ENCODE measurements at places on chromosomes 1 and 21. TPM values are rescaled to one million over a fixed set of nuclear protein-coding genes. Genes with fewer than 3 reads are reported as not detected.

DNA sequence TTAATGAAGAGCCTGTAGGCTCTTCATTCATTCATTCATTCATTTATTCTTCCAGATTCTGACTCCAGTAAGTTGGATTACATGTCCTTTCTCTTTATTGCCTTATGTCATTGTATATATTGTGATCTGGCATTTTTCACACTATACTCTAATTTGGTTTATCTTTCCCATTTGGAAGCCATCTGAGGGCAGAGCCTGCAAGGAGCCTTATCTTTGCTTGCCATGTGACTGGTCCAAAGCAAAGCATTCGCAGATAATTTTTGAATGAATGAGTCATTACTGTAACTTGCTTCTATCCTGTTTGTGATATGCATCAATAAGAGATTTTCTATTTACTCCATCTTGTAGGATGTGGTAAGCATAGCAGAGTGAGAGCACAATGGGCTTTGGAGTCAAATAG, 108.4 kb upstream of the DAB1 start:
- peaks cover 4% of the 10 kb centered on the region for H3K27me3 ChIP-seq
- no peak overlapping the region for H3K27ac ChIP-seq
- no peaks in the 10 kb centered on the region for H3K36me3 ChIP-seq
- H3K4me1 ChIP-seq: no peaks in the 10 kb centered on the region
- no peak overlapping the region for H3K4me3 ChIP-seq
- DNase-seq: no peak

DNA sequence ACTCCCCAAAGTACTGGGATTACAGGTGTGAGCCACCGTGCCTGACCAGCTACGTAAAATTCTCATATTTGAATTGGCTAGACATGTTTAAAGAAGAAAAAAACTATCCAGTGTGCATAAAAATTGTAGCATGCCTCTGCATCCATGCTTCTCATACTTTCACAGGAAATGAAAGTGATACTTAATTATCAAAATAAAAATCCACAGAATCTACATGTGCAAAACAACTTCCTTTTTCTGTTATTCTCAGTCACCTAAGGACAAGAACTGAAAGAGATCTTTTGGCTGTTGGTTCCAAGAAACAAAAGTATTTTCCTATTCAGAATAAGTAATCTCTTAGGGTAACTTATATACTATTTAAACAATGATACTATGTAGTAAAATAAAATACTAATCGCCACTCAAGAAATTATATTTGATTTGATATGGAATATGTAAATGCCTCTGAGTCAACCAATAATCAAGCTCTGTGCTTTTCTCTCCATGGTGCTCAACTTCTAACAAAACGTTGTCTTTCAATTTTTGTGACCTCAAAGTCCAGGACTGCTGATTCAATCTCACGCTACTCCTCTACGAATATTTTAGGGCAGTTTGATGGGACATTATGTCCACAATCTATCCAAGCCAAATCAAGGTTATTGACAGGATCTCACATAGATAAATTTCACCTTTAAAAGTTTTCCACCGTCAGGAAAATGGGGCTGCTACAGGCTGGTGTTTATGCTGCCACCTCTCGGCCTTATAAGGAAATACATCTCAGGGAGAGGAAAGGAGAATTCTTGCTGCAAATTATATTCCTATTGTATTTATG, 102.7 kb downstream of the ZNF281 start:
- H3K36me3 ChIP-seq: no peaks in the 10 kb centered on the region
- peaks cover 7% of the 10 kb centered on the region for H3K27me3 ChIP-seq
- no peak for DNase-seq
- H3K27ac ChIP-seq: no peak overlapping the region
- no peak overlapping the region for H3K4me3 ChIP-seq

GRCh38 chr1:70890408-70890807, 157.2 kb downstream of the PTGER3 start:
- H3K27me3 ChIP-seq: peaks cover 7% of the 10 kb centered on the region
- H3K36me3 ChIP-seq: no peaks in the 10 kb centered on the region
- H3K4me1 ChIP-seq: peaks cover 4% of the 10 kb centered on the region
- H3K27ac ChIP-seq: no peak overlapping the region
- DNase-seq: no peak

- H3K27ac ChIP-seq: no peak within 1 kb of the TSS
- H3K36me3 ChIP-seq: no peaks in the 10 kb centered on the region
- H3K4me3 ChIP-seq: no peak within 1 kb of the TSS
- H3K27me3 ChIP-seq: no peaks in the 10 kb centered on the region
These were observed at the start of gene TNFRSF18 for GRCh38 chr1:1206376-1206965. TSS of gene TNFRSF18 (minus strand) at chr1:1206592. CDS start at chr1:1206571, 21 bp downstream.

DNA sequence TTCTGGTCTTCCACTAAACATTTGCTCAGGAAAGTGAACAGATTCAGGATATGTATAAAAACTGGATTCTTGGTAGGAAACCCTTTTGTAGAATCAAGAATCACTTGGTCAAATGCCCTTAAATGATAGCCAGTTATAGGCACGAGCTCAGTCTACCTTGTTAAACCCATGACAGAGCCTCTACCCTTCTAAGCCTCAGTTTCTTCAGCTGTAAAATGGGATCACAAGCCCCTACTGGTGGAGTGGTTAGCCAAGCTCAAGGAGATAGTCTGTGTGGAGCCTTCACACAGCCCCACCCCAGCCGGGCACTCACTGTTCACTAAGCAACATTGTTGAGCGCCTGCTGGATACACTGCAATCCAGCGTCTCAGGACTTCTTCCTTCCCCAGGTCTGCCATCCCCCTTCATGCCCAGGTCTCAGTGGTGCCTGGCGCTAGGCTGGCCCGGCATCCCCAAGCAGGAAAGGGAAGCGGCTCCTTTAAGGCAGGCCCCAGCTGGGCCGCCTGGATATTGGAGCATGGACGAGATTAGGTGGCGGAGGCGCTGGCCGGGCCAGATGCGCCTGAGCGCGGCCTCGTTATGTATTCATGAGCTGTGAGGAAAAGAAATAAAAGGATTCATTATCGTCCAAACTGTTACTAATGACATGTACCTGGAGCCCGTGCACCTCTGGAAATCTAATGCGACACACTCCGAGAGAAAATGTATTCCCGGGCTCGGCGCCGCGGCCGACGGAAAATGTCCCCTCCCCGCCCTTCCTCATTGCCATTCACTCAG, 75.6 kb downstream of the TAS1R2 start:
- no peak overlapping the region for H3K27ac ChIP-seq
- no peaks in the 10 kb centered on the region for H3K36me3 ChIP-seq
- no peak overlapping the region for H3K4me3 ChIP-seq
- DNase-seq: no peak
- H3K4me1 ChIP-seq: no peaks in the 10 kb centered on the region

- peaks cover 11% of the 10 kb centered on the region for H3K36me3 ChIP-seq
- peak overlapping the region; percentile 87 for H3K4me3 ChIP-seq
- DNase-seq: no peak
- H3K27me3 ChIP-seq: no peaks in the 10 kb centered on the region
These were observed 2.2 kb downstream of the ERRFI1 start for GRCh38 chr1:8023995-8024313.

GRCh38 chr1:167602840-167603239, 27.2 kb upstream of the RCSD1 start:
- peaks cover 10% of the 10 kb centered on the region for H3K4me1 ChIP-seq
- H3K27ac ChIP-seq: no peak overlapping the region
- peak; percentile 51 for DNase-seq
- no peak overlapping the region for H3K4me3 ChIP-seq
- H3K36me3 ChIP-seq: no peaks in the 10 kb centered on the region

DNA sequence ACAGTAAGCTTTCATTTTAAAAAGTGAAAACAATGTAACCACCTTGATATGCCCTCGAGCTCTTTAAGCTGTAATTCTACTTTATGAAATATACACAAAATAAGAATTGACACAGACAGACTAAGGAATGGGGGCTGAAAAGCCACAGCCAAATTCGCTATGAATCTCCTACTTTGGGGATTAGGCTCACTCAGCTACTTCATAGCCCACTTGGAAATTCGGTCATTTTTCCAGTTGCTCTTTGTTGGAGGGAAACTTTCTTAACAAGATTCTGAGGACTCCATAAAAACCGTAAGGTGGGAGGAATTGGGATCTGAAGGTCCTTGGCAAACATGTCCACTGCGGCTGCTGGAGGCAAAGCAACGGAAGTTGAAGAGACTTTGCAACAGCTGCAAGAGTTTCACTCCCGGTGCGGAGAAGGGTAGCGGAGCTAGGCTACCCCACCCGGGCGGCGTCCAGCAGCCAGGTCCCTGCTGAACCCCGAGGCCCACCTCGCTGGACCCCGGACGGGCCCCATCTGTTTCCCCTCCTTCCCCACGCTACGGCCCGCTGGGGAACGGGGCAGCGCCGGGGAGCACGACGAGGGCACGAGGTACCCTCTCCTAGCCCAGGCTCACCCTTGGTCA, 634 bp downstream of the MYCBP start:
- H3K27ac ChIP-seq: peak overlapping the region; percentile 35
- peak overlapping the region; percentile 90 for H3K4me3 ChIP-seq
- peaks cover 26% of the 10 kb centered on the region for H3K4me1 ChIP-seq
- no peak for DNase-seq

DNA sequence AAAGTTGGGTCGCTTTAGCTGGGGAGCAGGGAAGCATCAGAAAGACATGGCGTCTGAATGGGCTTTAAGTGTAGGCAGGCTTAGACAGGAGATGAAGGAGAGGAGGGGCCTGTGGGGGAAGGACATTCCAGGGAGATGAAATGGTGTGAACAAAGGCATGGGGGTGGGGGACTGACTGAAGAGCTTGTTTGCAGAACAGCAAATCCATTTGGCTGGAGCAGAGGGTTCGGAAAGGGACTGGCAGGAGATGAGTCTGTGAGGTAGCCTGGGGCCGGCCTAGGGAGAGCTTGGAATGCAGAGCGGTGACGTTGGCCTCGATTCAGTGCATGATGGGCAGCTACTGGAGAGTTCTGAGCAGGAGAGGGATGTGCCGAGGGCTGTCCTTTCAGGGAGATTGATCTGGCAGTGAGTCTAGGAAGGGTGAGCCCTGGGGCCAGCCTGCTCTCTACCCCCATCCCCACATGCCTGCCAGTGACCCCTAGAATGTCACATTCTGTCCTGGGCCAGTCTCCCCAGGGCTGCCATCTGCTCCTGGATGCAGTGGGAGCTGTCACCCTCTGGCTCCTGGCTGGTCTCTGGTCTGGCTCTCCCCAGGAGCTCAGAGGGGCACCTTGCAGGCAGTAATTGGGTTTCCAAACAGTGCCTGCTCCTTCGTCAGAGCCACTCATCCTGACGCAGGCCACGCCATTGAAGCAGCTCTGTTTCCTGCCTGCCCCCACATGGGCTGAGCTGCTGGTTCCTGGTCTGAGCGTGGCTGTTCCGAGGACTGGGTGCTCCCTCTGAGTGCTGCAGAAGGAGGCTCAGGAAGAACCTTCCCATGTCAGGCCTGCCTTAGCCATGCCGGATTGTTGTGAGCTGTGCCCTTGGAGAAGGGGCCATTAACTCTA, 22.3 kb upstream of the TMEM222 start:
- DNase-seq: peak; percentile 95
- no peaks in the 10 kb centered on the region for H3K27me3 ChIP-seq
- peaks cover 46% of the 10 kb centered on the region for H3K4me1 ChIP-seq
- peak overlapping the region; percentile 9 for H3K4me3 ChIP-seq
- H3K36me3 ChIP-seq: peaks cover 20% of the 10 kb centered on the region
- H3K27ac ChIP-seq: peak overlapping the region; percentile 97

DNA sequence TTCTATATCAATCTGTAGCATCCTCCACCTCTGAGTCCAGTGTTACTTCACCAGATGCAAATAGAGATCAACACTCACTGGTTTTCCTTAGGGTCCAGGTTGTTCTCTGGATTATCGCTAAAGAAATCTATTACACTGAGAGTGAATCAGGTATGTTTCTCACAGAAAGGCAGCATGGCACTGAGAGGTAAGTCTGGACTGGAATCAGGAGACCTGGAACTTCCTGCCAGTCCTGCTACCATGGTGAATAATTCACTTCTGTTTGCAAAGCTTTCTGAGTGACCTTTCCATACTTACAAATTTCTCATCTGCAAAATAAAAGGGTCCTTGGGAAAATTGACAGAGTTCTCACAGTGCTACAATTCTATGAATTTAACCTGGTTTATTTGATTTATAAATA, 1583.3 kb downstream of the MRPL39 start:
- no peak overlapping the region for H3K4me3 ChIP-seq
- H3K4me1 ChIP-seq: peaks cover 2% of the 10 kb centered on the region
- no peaks in the 10 kb centered on the region for H3K27me3 ChIP-seq
- H3K36me3 ChIP-seq: no peaks in the 10 kb centered on the region
- no peak overlapping the region for H3K27ac ChIP-seq

DNA sequence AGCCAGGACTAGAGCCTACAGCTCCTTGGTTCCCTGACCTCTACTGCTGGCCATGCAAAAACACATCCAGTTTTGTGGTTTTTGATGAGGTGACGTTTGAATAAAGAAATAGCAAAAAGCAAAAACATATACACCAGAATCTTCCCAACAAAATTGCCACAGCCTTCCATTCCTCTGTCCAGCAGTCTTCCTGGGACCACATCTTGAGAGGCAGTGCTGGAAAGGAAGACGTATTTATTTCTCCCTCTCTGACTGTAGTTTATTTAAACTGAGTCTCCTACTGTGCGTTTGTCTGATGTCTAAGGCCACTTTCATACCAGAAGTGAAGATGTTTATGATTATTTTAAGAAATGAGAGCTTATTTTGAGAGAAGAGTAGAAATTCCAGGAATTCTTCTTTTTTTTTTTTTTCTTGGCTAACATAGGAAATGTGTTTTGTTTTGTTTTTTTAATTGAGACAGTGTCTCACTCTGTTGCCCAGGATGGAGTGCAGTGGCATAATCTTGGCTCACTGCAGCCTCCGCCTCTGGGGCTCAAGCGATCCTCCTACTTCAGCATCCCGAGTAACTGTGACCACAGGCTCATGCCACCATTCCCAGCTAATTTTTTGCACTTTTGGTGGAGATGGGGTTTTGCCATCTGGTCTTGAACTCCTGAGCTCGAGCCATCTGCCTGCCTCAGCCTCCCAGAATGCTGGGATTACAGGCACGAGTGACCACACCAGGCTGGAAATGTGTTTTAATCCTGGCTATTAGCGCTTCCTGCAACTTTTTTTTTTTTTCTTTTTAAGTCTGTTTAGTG, 118.5 kb downstream of the ITSN1 start:
- no peak for DNase-seq
- peak overlapping the region; percentile 98 for H3K27ac ChIP-seq

- no peak overlapping the region for H3K27ac ChIP-seq
- H3K4me3 ChIP-seq: no peak overlapping the region
- H3K4me1 ChIP-seq: peaks cover 4% of the 10 kb centered on the region
- no peak for DNase-seq
These were observed 17.0 kb upstream of the TRAF5 start for GRCh38 chr1:211309617-211310016.

DNA sequence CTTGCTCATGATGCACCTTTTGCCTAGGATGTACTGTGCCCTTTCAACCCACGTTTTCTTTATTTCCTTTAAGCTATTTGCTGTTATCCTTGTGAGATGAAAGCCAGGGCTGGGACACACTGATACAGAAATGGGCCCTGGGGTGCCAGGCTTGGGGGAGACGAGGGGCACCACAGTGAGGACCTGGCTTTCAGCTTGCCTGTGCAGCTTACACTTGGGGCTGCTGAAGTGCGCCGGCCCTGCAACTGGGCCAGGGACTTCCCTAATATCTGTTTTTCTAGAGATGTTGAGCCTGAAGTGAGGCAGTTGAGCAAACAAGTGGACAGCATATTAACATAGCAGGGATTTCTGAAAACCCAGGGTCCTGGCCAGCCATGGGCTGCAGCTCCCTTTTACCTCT, 42.5 kb upstream of the SLC19A1 start:
- peaks cover 25% of the 10 kb centered on the region for H3K27me3 ChIP-seq
- no peaks in the 10 kb centered on the region for H3K4me1 ChIP-seq
- H3K4me3 ChIP-seq: no peak overlapping the region
- no peak for DNase-seq
- no peaks in the 10 kb centered on the region for H3K36me3 ChIP-seq
- no peak overlapping the region for H3K27ac ChIP-seq

The TFB2M gene
- total RNA-seq: 11.5 TPM

The NBPF6 gene
- total RNA-seq: not detected

The NID1 gene
- total RNA-seq: 149 TPM

The CCDC17 gene
- 2.4 TPM for total RNA-seq

The NPPB gene
- total RNA-seq: not detected

The DSTYK gene
- 15.6 TPM for total RNA-seq

The LRRIQ3 gene
- 0.86 TPM for total RNA-seq

The S100A12 gene
- not detected for total RNA-seq

The SPRR3 gene
- total RNA-seq: not detected

The TBX15 gene
- total RNA-seq: 3.1 TPM
